T-helper 22 cell (primary cell): ENCODE measurements at places on chromosomes 2 and 18.

DNA sequence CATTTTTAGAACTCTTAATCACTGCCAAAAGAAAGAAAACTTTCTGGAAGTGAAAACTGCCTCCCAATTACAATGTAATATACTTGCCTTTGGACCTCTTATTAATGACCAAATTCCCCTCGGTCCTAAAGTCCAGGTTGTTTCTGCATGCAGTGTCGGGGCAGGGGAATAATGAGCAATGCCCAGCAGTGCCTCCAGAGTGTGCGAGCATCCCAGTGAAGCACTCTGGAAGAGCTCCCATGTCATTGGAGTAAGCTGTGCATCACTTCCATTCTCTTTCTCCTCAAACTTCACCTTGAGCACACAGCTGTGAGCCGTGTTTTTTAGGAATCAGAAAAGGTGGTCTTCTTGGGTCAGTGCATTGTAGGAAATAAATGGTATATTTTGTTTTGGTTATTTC, 107.1 kb downstream of the SH3RF3 start:
- DNase-seq: no peak

DNA sequence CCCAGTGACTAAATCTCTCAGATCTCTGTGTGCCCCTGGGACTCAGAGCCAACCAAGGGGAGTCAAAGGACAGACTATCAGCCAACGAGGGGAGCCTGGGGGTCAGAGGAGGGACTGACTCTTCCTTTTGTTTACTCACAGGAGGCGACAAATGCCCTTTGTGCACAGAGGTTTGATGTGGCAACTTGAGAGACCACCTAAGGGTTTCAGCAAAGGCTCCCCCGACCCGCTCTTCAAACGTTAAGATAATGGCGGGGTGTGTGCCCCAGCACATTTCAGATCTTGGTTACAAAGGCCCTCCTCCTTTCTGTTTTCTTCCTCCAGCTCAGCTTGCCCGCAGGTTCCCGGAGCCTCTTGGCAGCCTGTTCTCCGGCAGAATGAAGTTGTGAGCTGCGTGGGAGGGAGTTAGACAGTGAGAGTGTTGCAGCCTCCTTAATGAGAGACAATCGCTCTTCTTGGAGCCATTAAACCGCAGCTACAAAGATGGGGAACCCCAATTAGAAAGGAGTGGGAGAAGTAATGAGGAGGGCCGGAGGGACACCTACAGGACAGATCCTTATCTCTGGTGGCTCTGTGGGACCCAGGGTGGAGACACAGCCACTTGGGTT, 76.2 kb downstream of the KIAA2012 start:
- DNase-seq: no peak

DNA sequence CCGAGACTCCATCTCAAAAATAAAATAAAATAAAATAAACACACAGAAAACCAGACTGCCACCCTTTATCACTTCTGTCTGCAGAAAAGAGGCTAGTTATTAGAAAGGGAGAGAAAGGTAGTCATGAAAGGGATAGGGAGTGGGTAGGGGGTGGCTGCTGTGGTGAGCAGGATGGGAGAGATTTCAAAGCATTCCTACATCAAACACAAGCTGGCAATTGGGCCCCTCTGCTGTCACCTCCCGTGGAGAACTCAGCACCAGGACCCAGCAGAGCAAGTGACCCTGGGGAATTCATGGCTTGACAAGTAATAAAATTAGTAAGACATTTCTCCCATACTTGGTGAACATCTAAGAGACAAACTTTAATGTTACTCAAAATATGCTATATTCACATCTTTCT, 3.7 kb upstream of the HOXD1 start:
- no peak for DNase-seq

GRCh38 chr2:231259104-231259503, 60.7 kb downstream of the ARMC9 start:
- DNase-seq: no peak

DNA sequence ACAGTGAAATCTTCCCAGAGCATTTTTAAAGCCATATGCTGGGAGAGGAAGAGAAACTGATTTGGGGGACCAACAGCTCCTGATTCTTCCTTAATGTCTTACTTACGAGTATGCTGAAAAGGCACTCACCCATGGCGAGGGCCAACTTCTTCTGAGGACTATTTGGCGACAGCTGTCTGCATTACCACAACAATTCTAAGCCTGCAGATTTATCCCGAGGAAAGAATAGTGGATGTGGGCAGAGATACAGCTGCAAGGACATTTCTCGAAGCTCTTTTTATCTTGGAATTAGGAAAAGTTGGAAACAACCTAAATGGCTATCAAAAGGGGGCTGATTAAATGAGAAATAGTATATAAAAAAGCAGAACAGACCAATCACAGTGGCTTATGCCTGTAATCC, 40.3 kb upstream of the FHL2 start:
- DNase-seq: no peak

GRCh38 chr2:169819106-169819505, 5.6 kb downstream of the METTL5 start:
- DNase-seq: no peak

GRCh38 chr2:226767056-226767813, 32.4 kb downstream of the IRS1 start:
- DNase-seq: no peak

GRCh38 chr2:174771631-174772471, 7.6 kb upstream of the CHRNA1 start:
- DNase-seq: no peak

DNA sequence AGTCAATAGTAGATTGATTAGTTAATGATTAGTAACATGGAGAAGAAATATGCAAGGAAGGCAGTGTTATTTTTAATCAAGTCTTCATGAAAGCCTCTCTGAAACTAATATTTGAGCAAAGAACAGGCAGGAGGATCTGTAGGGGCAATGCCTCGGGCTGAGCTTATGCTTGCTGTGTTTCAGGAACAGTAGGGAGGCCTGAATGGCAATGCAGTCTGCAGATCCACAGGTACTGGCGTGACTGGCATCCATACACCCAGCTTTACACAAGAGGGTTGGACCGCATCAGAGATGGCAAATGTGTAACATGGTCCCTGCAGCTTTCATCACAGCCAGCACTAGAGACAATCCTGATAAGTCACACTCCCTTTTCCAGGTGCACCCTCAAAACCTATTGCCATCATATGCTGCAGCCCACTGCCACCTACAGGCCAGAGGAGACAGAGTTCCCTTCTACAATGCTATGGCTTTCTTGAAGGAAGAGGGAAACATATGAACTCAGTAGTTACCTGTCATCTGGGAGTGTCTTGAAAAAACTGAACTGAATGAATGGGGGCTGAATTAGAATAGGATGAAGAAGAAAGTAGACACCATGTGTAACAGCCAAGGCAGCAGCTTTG, 582.4 kb upstream of the RAB6C start:
- DNase-seq: no peak

GRCh38 chr2:9666306-9666705, 35.5 kb upstream of the YWHAQ start:
- no peak for DNase-seq

GRCh38 chr2:240876475-240877251, 8.0 kb downstream of the AGXT start:
- DNase-seq: no peak

DNA sequence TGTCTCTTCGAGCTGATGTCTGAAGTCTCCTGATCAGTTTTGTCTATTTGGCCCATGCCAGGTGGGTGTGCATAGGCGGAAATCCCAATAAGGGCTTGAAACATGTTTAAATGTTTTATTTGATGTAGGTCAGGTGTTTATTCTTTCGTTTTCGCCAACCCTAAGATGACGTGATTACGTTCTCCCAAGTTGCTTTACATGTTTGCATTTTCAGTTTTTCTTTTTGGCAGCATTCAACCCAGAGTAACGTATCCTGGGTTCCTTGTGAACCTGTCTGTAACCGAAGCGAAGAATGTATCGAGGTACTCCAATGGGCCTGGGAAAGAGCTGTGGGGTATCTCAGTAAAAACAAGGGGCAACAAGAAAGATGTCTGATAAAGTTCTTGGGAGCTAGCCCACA, 3.1 kb downstream of the ALPK2 start:
- DNase-seq: no peak

DNA sequence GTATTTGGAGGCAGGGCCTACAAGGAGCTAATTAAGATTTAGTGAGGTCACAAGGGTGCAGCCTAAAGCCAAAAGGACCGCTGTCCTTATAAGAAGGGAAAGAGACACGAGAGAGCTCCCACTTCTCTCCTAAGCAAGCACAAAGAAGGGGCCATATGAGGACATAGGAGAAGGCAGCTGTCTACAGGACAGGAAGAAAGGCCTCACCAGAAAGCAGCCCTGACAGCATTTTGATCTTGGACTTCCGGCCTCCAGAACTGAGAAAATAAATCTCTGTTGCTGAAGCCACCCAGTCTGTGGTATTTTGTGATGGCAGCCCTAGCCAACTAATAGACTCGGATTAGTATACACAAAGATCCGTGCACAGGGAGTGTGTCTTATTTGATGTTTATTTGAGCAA, 139.7 kb downstream of the B3GNT2 start:
- no peak for DNase-seq

GRCh38 chr2:99765731-99766318, 276.0 kb upstream of the REV1 start:
- DNase-seq: no peak

DNA sequence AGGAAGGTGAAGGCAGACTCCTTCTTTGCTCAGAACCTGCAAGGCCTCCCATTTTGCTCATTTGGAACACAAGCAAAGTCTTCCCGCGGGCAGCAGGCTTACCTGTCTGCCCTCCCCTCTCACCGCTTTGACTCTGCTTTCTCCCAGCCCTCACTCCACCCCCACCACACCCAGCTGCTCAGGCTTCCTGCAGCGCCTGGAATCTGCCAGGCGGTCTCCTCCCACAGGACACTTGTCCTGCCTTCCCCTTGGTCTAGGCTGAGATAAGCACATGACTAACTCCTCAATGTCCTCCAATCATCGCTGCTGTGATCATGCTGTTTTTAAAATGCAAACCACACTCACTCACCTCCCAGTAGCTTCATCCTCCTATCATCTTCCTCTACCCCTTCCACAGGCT, 430.0 kb downstream of the ZNF516 start:
- no peak for DNase-seq

DNA sequence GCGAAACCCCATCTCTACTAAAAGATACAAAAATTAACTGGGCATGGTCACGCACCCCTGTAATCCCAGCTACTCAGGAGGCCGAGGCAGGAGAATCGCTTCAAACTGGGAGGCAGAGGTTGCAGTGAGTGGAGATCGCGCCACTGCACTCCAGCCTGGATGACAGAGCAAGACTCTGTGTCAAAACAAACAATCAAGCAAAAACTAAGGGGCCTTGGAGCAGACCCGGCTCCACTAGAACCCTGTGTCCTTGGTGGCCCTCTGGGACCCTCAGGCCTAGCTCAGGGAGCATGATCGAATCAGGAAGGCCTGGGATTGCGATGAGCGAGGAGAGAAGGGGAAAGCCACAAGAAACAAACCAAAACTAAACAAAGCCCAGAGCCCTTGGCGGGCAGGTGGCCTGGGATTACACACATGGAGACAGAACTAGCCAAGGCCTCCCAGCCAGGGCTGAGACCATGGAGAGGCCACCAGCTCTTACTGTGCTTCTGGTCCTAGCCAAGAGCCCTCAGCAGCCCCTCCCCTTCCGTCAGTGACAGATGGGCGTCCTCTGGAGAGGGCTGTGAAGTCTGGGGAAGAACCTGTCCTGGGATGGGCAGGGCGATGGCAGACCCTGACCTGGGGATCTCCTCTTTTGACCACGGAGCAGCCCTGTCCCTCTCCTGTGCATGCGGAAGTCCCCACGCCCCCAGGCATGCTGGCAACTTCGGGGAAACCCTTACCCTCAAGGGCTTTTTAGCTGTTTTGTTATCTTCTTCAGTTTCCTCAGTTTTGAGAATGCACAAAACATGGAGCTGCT, 27.4 kb upstream of the CATIP start:
- DNase-seq: no peak

- no peak for DNase-seq
These were observed 97.6 kb downstream of the SH3RF3 start for GRCh38 chr2:109226622-109227021.

GRCh38 chr2:190328573-190329147, 9.0 kb upstream of the HIBCH start:
- DNase-seq: no peak

GRCh38 chr2:2707206-2707991, 376.3 kb upstream of the MYT1L start:
- no peak for DNase-seq

DNA sequence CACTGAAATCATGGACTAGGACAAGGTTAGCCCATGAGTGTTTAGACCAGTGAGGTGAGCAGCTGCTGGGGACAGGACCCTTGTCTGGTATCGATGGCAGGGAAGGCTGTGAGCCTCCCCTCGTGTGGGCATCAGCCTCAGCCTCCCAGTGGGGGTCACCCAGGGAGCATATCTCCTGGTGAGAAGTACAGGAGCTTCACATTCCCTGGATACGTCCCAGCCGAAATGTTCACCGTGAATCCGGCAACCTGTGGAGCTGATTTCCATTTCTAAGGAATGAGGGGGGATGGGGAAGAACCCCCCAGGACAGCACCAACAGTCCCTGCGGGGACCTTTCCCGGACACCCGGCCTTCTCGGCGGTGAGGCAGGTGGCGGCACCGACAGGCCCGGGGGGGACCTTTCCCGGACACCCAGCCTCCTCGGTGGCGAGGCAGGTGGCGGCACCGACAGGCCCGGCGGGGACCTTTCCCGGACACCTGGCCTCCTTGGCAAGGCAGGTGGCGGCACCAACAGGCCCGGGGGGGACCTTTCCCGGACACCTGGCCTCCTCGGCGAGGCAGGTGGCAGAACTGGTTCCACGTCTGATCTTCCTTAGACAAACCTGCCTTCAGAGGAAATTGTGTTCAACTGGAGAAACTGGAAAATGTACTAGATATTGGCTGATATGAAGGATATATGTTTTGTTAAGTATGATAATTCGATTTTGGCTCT, 21.2 kb downstream of the RTP5 start:
- DNase-seq: no peak

DNA sequence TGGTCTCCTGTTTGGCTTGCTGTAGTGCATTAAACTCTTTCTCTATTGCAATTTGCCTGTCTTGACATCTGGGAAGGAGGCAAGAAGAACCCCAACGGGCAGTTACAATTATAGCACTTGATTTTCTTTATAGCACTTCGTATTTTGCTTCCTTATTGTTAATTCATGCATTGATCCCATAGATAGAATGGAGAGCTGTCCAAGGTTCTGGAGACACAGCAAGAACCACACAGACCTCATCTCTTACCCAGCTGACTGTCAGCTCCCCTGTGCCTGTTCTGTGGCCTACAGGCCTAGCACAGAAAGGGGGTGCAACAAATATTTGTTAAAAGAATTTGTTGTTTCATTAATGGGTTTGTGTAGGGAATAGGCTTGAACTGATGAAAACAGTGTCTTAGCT, 194.3 kb downstream of the GALNT1 start:
- DNase-seq: no peak

GRCh38 chr2:129201696-129202095, 777.8 kb upstream of the RAB6C start:
- no peak for DNase-seq

- no peak for DNase-seq
These were observed 63.8 kb downstream of the MEX3C start for GRCh38 chr18:51133580-51134160.

DNA sequence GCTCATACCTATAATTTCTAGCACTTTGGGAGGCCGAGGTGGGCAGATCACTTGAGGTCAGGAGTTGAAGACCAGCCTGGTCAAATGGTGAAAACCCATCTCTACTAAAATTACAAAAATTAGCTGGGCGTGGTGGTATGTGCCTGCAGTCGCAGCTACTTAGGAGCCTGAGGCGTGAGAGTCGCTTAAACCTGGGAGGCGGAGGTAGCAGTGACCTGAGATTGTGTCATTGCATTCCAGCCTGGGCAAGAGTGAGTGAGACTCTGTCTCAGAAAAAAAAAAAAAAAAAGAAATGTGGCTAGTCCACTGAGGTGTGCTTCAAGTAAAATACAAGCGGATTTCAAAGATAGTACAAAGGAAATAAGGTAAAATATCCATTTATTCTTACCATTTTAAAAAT, 46.2 kb downstream of the RBKS start:
- no peak for DNase-seq
